ENCODE measurements at places on chromosomes 3 and 15.

DNA sequence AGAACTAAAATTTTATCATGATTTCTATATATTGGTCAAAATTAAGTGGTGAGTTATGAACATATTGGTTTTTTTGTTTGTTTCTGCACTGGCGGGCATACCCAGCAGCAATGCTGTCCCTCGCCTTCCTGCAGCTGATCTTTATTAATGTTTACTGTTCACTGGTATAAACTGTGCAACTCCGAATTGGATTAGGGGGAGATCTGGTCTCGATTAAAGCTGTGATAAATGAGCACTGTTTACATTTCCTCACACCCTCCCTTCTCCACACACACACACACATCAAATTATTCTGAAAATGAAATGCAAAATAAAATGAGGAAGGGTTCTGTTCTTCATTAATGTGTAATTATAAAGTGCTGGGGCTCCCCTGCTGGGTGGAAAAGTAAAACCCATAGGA, 48.5 kb upstream of the DAZL start:
- no peak for DNase-seq

DNA sequence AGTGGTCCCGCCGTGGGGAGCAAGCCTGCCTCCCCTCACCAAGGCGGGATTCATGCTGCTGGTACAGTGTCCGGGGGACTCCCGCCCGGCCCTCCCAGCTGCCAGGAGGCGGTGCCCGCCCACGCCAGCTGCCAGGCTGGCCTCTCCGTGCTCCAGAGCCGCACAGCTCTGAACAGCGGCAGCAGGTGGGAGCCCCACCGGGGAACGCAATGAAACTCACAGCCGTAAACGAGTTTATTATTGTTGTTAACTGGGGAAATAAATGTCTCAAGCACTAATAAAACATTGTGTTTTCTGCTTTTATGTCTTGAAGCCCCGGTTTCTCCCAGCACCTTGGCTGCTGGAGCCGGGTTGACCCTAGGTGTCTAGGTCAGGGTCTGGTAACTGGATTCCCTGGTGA, 317.7 kb upstream of the TLE3 start:
- no peak for DNase-seq

- DNase-seq = no peak
These were observed 10.8 kb downstream of the EIF2AK4 start for GRCh38 chr15:39944726-39945125.

- no peak for DNase-seq
These were observed 70.0 kb downstream of the IQGAP1 start for GRCh38 chr15:90458061-90458460.
